ENCODE measurements at places on chromosomes 16 and 17.

GRCh38 chr16:57042157-57043111 is 49.9 kb upstream of the CPNE2 start:
- DNase-seq: no peak

DNA sequence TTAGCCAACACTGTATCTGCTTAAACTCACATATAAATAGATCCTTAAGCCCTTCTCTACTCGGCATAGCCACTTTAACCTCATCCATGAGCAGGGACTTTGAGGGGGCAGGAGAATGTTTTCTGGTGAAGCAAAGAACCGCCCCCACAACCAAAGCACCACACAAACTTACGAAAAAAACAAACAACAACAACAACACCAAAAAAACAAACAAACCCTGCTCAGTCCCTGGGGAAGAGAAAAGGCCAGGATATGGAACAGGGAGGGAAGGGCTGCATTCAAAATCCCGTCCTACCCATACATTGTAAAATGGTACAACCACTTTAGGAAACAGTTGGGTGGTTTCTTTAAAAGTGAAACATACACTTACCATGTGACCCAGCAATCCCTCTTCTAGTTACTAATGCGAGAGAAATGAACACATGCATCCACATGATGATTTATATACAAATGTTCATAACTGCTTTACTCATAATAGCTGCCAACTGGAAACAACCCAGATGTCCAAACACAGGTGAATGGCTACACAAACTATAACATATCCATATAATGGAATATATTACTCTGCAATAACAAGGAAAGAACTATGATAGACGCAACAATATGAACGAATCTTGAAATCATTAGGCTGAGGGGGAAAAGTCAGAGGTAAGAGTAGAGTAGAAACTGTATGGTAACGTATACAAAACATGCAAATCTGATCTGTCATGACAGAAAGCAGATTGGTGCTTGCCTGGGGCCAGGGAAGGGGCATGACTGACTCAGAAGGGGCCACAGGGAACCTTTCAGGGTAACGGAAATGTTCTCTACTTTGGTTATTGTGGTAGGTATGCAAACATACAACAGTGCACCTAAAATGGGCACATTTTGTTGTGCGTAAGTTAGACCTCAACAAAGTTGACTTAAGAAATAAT is 37.7 kb upstream of the TOB1 start:
- no peak for DNase-seq

- DNase-seq: no peak
Observed at GRCh38 chr16:84785843-84786581, 33.8 kb upstream of the CRISPLD2 start.

- DNase-seq: no peak
Observed at GRCh38 chr17:64115043-64115698, 14.8 kb downstream of the ERN1 start.

DNA sequence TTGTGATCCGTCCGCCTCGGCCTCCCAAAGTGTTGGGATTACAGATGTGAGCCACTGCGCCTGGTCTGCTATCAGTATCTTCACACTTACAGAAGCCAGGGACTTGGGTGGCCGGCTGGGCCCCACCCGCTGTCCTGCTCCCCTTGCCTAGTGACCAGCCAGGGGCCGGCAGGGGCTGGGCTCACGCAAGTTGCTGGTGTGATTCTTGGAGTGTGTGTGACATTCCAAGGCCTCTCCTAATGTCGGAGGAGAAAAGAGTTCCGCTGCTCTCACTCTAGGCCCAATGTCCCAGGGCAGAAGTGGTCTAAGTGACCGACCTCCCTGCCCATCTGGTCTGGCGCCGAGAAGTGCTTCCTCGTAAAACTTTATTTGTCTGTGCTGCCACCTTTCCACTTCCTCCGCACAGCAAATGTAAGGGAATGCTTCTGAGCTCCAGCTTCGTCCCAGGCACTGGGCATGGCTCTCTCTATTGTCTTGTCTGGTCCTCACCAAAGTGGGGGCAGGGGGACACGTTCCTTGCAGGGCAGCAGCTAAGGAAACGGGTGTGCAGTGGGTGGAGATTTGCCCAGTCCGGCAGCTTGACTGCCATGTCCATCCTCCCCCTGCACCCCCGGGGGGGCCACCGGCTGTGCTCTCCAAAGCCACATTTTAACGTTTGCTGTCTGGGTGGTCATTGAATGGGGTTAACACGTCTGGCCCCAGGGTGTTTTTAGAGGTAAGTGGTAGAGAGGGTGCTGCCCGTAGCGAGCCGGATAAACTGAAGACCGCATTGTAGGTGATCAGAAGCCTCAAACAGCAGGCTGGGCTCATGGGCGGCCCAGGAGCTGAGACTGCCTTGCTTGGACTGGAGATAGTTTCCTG is 7.8 kb upstream of the GSE1 start:
- DNase-seq: no peak

- no peak for DNase-seq
Observed at GRCh38 chr16:21645261-21645721, 7.1 kb downstream of the IGSF6 start.

DNA sequence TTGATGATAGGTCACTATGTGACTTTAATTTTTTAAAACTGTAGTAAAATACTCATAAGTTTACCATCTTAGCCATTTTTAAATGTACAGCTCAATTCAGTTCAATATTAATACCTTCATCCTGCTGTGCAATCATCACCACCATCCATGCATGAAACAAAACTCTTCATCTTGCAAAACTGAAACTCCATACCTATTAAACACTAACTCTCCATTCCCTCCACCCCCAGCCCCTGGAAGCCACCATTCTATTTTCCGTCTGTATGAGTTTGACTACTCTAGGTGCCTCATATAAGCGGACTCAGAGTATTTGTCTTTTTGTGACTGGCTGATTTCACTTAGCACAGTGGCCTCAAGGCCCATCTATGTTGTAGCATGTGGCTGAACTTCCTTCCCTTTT is 9.4 kb upstream of the CNEP1R1 start:
- no peak for DNase-seq

Measured in D721Med (cell line).